MCF 10A (cell line): ENCODE measurements at places on chromosomes 16 and 17.

GRCh38 chr16:28058839-28059589 lies 4.5 kb downstream of the GSG1L start:
- no peak for DNase-seq

DNA sequence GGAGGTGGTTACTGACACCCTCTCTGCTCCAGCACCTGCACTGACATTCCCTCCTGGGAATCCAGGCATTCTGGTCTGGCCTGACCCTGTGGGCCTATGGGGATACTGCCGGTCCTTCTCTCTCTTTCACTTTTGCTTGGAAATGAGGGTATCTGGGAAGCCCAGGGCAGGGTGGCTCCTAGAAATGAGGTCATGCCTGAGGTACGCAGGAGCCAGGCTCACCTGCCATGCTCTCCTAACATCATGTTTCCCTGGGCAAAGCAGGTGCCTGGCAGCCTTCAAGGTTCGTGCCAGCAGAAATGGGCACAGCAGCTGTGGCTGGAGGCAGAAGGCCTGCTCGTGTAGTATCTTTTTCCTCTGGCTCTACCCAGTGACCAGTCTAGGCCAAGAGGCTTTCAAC lies 3.3 kb downstream of the ITGA3 start:
- no peak for DNase-seq

DNA sequence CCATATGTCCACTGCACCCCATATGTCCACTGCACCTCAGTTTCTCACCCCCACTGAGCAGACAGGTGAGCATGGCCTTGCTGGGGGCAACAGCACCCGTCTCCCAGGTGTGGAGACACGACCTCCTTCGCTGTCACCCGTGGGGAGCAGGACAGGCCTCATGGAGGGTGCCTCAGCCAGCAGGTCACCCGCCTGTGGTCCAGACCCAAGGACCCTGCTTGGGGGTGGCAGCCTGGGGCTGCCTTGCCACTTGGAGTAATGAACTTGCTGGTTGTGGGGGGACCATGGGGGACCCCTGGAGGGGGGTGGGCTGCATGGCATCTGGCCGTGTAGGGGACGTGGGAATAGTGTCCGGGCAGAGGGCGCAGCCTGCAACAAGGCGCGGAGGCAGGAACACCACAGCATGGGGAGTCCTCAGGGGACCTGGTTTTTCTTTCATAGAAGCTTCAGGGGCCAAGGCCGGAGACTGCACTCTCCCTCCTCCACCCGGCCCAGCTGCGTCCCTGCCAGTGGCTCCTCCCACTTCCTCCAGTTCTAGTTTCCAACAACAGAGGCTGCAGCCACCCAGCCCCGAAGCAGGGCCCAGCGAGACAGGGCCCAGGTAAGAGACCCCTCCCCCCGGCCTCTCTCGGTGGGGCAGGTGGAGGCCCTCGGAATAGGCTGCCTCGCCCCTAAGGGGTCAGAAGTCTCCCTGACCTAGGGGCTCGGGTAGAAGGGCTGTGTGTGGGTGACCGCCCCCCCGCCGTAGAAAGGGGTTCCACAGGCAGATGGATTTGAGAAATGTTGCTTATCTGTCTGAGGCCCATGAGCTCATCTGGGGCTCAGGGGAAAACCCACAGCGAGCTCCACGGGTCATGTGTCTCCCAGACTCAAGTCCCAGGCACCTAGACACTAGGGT lies at the start of gene NHLRC4:
NHLRC4 (plus strand) TSS at position 531 of the 898 bp plus-strand sequence. CDS start 1,043 bp downstream, outside the sequence.
- DNase-seq: no peak

DNA sequence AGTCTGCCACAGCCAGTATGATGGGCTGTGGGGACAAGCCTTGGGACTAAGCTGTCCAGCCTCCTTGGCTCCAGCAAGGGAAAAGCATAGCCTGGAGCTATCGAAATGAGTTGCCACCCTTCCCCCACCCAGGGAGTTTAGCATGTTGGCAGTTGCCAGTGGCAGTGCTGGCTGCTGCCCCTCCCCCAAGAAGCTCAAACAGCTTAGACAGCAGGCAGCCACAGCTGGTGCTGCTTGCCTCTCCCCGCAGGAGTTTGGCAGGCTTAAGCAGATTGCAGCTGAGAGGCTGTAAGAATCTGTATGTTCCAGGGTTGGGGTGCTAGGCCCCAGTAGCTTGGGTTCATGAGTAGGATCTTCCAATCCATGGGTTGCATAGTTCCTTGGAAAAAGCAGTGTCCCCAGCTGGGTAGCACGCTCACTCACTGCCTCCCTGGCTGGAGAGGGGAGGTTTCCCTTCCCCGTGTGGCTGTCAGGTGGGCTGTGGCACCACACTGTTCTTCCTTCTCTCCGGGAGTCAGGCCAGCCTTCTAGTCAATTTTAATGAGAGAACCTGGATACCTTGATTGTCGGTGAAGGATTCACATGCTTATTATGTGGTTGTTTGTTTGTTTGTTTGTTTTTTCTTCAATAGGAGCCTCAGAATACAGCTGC lies 506.1 kb downstream of the CDH11 start:
- DNase-seq: peak; percentile 38

DNA sequence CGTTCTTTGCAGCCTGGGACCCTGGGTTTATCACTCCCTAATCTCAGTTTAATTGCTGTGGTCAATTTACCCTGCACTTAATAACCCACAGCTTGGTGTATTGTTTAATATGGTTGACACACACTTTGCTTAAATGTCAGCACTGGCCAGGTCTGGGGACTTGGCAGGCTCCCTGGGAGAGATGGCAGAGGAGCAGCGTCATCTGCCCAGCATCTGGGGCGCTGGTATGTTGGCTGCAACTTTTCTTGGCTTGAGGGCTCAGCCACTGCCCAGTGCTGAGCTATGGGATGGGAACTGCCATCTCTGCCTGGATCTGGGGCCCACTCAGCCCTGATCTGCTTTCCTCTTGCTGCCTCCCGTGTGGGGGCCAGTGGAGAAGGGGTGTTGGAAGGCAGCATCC lies 115.7 kb upstream of the IRX3 start:
- no peak for DNase-seq

- DNase-seq: no peak
Measured at GRCh38 chr17:17892009-17892408, 55.2 kb upstream of the SREBF1 start.

- DNase-seq: no peak
Measured at GRCh38 chr16:84537491-84538151, 33.2 kb upstream of the MEAK7 start.

DNA sequence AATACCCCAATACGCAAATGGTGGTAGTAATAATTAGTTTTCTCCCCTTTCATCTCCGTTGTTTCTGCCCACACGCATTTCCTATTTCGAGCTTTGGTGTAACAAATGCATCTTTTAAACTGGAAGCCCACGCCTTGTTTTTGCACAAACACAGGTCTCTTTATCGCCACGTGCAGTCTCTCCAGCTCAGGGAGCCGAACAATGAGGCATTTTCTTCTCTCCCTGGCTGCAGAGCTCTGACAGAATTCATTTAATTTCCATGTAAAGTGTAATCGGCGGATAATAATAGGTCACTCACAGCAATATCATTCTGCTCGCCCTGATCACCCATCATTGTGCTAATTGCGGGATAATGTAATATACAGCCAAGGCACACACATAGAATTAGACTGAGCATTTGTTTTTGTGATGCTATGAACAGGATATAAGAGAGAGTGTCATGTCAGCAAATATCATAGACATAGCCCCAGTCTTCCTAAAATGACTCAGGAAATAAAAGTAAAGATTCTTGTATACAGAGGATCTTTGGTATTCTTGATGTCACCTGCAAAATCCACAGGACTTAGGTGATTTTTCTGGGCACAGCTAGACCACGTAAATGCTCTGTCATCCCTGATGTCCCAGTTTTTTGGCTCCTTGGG lies 452.6 kb upstream of the CDH11 start:
- DNase-seq: no peak

DNA sequence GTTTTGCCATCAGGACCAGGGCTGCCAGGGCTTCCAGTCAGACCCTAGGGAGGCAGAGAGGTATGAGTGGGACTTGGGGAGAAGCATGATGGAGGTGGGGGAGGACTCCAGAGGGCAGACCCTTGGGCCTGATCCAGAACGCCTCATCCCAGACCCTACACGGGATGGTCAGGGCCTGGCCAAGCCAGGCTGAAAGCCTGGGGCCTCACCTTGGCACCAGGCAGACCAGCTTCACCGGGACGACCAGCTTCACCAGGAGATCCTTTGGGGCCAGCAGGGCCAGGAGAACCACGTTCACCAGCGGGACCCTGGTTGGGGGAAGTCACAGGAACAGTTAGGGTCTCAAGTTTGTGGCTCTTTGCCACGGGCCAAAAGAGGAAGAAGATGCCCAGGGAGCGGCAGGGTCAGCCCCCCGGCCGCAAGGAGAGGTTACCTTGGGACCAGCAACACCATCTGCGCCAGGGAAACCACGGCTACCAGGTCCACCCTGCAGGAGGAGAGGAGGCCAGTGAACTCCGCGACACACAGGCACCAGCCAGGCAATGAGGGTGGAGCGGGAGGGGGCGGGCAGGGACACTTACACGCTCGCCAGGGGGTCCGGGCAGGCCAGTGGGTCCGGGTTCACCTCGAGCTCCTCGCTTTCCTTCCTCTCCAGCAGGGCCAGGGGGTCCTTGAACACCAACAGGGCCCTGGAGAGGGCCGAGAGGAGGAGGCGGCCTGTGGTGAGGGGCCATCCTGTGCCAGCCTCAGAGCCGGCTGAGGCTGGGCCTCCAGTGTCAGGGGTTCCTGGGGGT lies 7.1 kb downstream of the COL1A1 start:
- no peak for DNase-seq

- no peak for DNase-seq
Measured at GRCh38 chr17:80783971-80784370, 207.7 kb upstream of the CHMP6 start.

DNA sequence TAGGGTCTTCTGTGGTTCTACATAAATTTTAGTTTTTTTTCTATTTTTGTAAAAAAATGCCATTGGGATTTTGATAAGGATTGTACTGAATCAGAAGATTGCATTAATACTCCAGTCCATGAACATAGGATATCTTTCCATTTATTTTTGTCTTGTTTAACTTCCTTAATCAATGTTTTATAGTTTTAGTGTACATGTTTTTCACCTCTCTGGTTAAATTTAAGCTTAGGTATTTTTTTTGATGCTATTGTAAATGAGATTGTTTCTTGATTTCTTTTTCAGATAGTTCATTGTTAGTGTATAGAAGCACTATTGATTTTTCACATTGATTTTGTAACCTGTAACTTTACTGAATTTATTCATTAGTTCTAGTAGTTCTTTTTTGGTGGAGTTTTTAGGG lies 35.4 kb downstream of the ITGAM start:
- no peak for DNase-seq

DNA sequence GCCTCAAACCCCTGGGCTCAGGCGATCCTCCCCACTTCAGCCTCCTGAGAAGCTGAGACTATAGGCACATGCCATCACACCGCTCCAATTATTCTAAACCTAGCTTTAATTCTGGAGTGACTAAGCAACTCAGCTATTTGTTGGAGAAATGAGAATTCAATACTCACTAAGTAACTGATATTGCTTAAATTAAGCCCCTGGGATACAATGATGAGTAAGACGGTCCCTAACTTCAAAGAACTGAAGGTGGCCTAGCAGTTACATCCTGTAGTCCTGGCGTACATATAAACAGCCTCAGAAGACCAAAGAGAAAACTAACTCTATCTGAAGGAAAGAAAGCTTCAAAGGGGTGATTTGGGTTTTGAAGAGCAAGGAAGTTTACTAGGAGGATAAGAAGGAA lies 25.0 kb downstream of the XPO6 start:
- DNase-seq: peak; percentile 50

GRCh38 chr17:76747716-76748363 lies 9.9 kb downstream of the MFSD11 start:
- no peak for DNase-seq

GRCh38 chr16:81394966-81395655 lies 49.5 kb upstream of the CMIP start:
- DNase-seq: no peak

GRCh38 chr16:3413730-3414379 lies 12.8 kb downstream of the ZNF174 start:
- no peak for DNase-seq

GRCh38 chr17:35540589-35541404 lies 3.3 kb upstream of the SLFN12L start:
- DNase-seq: peak; percentile 27

GRCh38 chr16:11180489-11180888 lies 75.5 kb downstream of the SOCS1 start:
- no peak for DNase-seq

GRCh38 chr16:57601801-57602478 lies 26.5 kb upstream of the ADGRG1 start:
- no peak for DNase-seq

DNA sequence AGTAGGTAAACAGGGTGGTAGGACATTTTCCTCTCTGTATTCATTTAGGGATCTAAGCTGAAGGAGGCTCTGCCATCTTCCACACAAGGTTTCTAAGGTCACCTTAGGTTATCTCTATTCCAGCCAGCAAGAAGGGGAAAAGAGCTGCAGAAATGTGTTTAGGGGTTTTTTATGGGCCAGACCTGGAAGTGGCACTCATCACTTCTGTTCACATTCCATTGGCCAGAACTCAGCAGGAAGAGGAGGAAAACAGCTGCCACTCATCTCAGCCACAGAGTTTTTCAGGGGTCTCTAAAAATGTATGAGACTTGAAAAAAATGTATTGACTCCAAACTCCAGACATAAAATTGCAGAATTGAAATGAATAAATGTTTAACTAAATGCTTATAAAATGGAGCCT lies 65.8 kb downstream of the FTO start:
- no peak for DNase-seq

DNA sequence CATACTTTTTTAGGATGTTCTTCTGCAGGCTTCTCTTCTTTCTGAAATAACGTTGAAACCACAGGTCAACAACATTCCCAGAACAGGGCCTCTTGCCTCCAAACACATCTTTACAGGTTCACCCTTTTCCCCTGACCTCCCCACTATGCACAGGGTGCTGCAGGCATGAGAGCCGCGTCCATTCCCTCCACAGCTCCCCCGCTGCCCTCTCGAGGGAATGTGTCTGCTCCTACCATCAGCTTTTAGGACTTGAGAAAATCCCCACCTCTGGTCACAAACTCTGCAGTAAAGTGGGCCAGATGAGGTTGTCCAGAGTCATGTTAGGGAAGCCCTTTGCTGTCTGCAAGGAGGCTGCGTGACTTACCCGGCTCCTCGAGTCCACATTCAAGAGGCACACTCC lies 30.5 kb downstream of the DUSP14 start:
- no peak for DNase-seq
